ENCODE measurements at places on chromosomes 5 and 9.

DNA sequence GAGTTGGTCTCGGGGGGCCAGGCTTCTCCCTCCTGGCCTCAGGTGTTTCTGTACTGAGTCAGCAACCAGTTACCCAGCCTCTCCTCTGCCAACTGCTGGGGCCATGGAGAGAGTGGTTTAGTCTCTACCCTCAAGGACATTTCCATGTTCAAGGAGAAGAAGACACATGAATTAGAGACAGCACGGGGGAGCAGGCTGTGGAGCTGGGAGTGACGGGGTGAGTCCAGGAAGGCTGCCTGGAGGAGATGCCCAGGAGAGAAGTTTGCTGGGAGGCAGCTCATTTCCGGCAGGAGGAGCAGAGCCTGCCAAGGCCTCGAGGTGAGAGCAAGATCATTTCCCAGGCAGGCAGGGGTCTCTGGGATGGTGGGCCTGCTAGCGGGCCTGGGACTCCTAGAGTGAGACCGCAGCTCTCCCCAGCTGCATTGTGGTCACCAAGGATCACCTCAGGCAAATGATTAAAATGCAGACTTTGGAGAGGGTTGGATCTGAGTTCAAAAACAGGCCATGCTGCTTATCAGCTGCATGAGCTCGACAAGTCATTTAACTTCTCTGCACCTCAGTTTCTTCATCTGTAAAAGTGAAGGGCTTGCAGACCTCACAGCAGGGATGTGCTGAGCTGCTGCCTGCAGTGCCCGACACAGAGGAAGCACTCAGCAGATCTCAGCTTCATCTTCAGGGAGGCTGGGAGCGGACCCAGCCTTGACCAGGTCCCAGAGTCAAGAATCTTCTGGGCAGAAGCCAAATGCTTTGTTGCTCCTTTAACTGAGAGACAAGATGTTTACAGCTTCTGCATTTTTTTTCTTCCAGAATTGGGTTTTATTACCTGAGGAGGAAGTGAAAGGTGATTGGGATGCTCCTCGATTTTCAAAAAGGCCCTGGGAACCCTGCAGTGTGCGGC is 35.2 kb downstream of the NEK6 start:
- DNase-seq, result no peak

GRCh38 chr5:10695055-10695649 is 65.9 kb downstream of the DAP start:
- no peak for DNase-seq

DNA sequence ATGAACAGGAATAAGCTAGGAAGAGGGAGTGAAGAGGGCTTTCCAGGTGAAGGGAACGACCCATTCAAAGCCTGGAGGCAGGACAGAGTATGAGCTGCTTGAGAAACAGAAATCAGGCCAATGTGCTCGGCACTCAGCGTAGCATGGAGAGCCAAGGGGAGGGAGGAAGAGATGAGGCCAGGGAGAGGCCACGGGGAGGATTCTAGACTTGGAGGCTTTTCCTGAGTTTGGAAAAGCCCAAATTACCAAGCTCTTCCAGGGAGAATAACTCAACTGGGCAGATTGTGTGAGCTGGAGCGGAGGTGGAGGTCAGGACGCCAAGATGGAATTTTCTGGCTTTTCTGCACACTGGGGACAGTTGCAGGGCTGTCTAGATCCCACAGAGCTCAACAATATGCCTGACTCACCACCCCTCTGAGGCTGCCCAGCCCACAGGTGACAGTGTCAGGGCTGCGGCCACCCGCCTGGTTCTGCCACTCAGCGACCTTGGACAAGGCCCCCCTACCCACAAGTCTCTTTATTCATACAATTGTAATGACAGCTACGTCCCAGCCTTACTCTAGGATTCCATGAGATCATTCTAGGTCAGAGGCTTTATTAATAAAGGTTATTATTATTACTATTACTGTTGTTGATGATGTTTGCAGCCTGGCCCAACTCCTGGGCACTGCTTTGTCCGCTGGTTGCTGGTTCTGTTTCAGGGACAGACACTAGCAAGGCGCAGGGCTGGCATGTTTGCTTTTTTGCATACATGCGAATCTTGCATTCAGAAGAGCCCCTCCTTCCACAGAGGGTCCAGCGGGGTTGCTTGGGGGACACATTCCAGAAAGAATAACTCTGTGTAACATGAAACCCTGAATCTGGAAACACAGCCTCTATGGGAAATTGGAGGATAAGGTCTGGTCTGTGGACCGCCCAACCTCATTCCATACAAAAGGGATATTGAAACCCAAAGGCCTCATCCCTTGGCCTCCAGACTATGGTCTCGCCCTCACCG is 9.4 kb upstream of the LMX1B start:
- no peak for DNase-seq

GRCh38 chr5:98961665-98962344 is 33.0 kb upstream of the CHD1 start:
- DNase-seq, result no peak

DNA sequence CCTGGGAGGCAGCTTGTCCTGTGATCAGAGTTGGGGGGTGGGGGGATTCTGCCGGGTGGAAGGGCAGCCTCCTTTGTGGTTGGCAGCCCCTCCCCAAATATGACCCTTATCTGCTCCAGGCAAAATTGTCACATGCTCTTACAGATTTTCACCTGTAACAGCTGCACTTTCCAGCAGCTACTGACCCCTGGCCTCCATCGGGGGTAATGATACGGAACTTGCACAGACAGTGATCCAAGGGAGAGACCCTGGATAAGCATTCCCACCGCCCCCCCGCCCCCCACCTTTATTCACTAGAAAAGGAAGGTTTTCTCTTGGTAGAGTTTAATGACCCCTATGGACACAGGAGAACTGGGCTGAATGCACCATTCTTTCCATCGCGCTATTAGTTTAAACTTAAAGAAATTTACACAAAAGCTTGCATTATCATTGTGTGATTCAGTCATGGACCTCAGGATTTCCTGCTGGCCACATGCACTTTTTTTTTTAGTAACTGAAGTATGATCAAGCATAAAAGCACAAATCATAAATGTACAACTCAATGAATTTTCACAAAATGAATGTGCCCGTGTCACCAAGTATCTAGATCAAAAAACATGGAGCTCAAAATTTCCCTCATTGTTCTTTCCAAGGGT is 10.7 kb upstream of the ZBTB34 start:
- no peak for DNase-seq

DNA sequence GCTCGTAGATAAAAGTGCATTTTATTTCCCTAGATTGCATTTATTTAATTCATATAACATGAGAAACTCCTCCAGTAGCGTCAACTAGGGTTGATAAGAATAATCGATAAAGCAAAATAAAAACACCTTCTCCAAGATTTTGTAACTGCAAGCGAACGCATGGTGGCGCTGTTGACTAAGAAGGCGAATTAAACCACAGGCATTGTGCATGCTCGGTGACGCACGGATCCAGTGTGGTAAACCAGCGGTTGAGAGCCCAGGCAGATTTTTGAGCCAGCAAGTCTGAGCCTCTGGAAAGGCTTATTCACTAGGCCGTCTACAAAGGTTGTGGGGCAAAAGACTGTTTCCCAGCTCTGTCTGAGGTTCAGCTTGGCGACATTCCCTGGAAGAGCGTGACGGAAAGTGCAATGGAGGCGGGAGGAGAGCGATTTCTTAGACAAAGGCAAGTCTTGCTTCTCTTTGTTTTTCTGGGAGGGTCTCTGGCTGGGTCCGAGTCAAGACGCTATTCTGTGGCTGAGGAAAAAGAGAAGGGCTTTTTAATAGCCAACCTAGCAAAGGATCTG is at the start of gene PCDHB3:
Gene PCDHB3 (plus strand): TSS at position 231 of the 563 bp plus-strand sequence. CDS start 177 bp downstream, at position 408.
- DNase-seq, result no peak

- DNase-seq, result no peak
Observed at GRCh38 chr5:33539212-33539611, 98.4 kb downstream of the TARS1 start.

DNA sequence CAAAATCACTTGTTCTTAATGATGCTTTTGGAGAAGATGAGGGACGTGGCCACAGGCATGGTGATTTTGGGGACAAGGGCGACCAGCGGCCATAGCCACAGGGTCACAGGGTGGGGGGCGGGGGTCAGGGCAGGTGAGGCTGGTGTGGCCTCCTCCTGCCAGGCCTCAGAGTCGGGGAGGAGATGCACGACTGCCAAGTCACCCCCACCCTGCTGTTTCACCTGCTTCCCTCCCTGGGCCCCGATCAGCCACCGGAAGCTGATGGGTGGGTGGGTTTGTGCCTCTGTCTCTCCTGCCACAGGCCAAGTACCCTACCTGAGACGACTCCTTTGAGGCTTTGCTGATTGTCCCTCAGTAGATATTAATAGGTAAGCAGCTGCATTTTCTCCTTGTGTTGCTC is 199.3 kb downstream of the PAX5 start:
- DNase-seq, result no peak

DNA sequence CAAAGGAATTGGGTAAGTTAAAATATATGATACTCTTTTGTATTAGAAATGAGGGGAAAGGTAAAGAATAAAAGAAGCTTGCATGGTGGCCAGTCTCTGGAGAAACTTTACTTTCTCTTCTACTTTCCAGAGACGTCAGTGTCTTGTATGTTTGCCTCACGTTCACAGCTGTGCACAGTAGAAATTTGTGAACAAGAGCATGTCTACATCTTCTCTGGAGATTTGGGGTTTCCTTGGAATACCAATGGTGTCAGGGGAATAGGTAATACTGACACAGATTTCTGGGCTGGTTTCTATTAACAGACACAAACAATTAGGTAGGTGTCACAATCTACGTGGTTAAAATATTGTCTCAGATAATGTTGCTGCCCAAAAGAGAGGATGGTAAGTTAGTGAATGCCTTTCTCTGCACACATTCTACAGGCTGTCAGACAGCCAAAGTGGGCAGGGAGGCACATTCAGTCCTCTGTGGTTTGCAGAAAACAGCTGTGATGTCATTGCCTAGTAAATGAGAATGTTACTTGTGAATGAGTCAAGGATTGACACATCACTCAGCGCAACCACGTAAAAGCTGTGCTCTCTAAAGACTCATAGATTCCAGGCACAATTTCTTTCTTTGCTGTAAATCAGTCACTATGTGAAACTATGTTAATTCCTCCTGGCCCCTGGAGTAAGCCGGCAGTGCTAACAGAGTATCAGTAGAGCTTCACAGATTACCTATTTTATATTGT is 397.1 kb downstream of the MAN2A1 start:
- DNase-seq, result no peak

DNA sequence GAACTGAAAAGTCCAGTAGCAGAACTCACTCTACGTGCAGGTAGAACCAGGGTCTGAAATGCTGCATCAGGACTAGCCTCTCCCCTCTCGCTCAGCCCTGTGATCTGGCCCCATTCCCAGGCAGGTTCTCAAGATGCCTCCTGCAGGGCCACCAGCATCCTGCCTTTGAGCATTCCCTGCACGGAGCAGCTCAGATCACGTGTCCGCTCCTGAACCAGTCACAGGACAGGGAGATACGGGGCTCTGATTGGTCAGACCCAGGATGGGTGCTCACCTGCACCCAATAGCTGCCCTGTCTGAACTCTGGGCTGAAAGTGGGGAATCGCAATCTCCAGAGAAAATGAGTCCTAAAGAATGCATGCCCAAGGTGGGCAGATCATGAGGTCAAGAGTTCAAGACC is 50.8 kb downstream of the NEURL1B start:
- no peak for DNase-seq

GRCh38 chr5:43623048-43623680 is 20.2 kb downstream of the NNT start:
- DNase-seq, result no peak

DNA sequence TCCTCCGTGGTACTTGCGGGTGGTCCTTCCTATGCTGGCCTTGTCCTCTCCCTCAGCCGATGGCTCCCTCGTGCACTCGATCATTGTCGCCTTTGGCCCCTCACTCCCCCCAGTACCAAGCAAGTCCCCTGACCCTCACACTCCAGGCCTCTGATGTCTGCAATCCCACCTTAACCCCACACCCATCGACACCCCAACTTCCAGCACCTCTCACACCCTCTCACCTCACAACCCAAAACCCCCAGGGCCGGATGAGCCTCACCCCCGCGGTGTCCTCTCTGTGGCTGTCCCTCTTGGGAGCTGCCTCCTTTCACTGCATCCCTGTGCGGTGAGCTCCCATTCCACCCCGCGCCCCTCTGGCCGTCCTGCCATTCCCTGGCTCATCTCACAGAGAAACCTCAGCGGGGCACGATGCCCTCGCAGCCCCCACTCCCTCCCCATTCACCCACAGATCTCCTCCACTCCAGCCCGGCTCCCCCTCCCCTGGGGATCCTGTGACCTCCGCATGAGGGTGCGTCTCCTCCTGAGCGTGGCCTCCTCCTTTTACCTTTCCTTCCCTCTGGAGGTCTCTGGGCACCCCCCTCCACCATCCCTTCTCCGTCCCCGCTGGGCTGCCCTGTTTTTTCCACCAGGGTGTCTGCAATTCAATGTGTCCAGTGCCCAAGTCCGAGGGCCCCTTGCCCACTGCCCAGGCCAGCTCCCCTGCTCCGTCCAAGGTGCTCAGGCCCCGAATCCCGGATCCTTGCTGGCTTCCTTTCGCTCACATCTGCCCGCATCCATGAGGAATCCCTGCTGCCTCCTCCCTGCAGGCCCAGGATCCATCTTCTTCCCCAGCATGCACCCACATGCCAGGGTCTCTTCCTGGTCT is 15.8 kb upstream of the RNU6ATAC start:
- DNase-seq, result no peak

- DNase-seq, result peak; percentile 2
Observed at GRCh38 chr5:96614110-96614691, 48.0 kb upstream of the CAST start.

GRCh38 chr5:171533153-171533552 is 113.7 kb downstream of the FGF18 start:
- DNase-seq, result no peak

- no peak for DNase-seq
Observed at GRCh38 chr9:122780026-122780425, 8.7 kb upstream of the OR5C1 start.

GRCh38 chr5:80041527-80041926 is 6.4 kb downstream of the THBS4 start:
- no peak for DNase-seq

GRCh38 chr9:96135076-96135752 is 166.8 kb downstream of the HSD17B3 start:
- no peak for DNase-seq

GRCh38 chr9:93475108-93475507 is 21.7 kb upstream of the FAM120AOS start:
- no peak for DNase-seq

GRCh38 chr9:89808756-89809181 is 204.0 kb downstream of the GADD45G start:
- DNase-seq, result no peak

- DNase-seq, result no peak
Observed at GRCh38 chr5:168607946-168608345, 28.8 kb upstream of the PANK3 start.

GRCh38 chr5:180284149-180284548 is 7.7 kb downstream of the MAPK9 start:
- no peak for DNase-seq
